ENCODE measurements at places on chromosomes 1 and 21.

- peak; percentile 36 for DNase-seq
Observed at GRCh38 chr1:12386130-12386529, 156.3 kb downstream of the VPS13D start.

DNA sequence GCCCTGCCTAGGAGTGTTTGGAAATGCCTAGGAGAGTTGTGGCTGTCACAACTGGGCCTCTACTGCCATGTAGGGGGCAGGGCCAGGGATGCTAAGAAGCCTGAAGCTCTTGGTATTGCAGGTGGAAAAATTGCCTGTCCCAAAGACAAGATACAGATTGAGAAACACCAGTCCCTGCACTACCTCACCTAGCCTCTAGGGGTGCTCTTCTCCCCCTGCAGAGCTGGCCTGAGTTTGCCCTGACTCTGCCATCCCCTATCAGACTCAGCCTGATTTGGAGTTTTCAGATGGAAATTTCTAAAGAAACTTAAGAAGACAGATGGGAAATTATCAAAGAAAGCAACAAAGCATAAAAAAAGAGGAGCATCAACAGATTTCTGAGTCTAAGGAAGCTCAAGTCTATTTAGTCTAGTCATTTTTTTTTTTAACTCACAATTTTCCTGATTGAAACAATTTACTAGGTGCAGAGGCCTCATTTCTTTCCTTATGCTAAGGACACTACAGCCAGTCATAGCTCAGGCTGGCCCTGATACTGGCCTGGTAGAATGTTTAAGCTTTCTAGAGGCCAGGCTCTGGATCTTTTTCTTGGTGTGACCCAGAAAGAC lies 61.4 kb upstream of the LRRN2 start:
- DNase-seq: peak; percentile 69

- DNase-seq: no peak
Observed at GRCh38 chr1:73765551-73766233, 432.3 kb downstream of the LRRIQ3 start.

- no peak for DNase-seq
Observed at GRCh38 chr1:109751531-109752260, 10.9 kb upstream of the GSTM3 start.

DNA sequence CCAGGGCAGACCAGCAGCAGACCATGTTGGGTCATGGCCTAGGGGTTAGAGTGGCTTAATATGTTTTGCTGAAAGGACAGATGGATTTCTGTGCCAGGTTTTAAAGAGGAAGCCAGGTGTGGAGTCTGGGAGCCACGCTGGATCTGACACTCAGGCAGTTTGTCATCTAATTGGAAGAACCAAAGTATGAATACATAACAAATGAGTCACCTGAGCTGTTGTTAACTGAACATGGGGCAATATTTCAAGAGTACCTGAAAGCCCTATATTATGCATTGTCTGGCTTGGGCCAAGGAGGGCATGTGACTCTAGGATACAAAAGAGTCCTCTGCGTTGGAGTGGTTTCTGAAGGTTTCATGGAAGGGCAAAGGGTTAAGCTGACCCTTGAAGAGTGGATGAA lies 70.6 kb downstream of the LMO4 start:
- DNase-seq: no peak

- no peak for DNase-seq
Observed at GRCh38 chr1:61130338-61131000, 48.1 kb downstream of the NFIA start.

GRCh38 chr1:110364221-110364620 lies 25.0 kb downstream of the RBM15 start:
- DNase-seq: no peak

DNA sequence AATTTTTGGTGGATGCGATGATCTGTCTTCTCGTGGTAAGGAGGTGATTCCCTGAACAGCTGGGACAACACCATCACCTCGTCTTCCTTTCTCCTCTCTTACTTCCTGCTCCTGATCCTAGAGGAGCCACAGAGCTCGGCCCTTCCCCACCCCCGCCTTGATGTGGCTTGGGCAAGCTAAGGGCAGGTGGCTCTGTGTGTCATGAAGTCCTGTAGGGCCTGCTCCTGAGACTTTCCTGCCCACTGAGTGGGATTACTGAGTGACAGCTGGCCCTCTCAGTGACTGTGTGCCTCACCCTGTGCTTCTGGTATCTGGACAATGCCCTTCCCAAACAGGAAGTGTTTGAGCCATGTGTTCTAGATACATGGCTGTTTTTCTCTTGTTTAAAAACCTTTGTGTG lies 153.0 kb downstream of the KCNJ6 start:
- DNase-seq: no peak

DNA sequence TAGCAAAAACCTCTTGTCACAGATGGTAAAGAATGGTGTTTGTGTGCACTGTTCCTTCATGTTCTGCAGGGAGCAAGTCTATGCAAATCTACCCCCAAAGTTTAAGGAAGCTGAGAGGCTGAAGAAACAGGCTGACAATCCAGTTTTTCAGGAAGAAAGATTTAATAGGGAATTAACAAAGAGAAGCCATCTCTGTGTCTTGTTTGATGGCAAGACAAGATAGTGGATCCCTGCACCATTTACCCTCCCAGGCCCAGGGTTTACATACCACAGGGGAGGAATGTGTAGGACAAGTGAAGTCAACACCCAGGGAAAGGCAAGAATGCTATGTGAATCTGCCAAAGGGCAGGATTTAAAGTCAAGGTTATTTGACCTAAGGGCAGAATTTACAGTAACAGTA lies 48.1 kb upstream of the FNBP1L start:
- no peak for DNase-seq

- DNase-seq: no peak
Observed at GRCh38 chr1:21001042-21001441, 175.7 kb downstream of the EIF4G3 start.

DNA sequence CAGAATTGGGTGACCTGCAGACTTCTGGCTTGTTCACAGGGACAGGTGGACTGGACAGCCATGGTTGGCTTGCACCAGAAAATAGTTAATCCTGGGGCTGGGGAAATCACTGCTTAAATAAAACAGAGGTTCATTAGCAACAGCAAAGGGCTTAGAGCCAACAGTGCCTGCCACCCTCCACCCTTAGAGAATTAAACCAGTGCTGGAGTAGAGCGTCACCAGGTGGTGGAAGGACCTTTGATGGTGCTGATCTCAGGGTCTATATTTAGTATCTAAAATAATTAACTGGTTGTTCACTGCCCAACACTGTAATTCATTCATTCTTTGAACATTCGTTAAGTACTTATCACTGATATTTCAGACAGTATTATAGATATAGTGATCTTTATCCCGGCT lies 34.7 kb upstream of the PDE9A start:
- DNase-seq: no peak

GRCh38 chr1:9792156-9793042 lies 31.4 kb downstream of the CLSTN1 start:
- DNase-seq: peak; percentile 48

GRCh38 chr1:29629814-29630516 lies 393.6 kb downstream of the PTPRU start:
- DNase-seq: no peak

DNA sequence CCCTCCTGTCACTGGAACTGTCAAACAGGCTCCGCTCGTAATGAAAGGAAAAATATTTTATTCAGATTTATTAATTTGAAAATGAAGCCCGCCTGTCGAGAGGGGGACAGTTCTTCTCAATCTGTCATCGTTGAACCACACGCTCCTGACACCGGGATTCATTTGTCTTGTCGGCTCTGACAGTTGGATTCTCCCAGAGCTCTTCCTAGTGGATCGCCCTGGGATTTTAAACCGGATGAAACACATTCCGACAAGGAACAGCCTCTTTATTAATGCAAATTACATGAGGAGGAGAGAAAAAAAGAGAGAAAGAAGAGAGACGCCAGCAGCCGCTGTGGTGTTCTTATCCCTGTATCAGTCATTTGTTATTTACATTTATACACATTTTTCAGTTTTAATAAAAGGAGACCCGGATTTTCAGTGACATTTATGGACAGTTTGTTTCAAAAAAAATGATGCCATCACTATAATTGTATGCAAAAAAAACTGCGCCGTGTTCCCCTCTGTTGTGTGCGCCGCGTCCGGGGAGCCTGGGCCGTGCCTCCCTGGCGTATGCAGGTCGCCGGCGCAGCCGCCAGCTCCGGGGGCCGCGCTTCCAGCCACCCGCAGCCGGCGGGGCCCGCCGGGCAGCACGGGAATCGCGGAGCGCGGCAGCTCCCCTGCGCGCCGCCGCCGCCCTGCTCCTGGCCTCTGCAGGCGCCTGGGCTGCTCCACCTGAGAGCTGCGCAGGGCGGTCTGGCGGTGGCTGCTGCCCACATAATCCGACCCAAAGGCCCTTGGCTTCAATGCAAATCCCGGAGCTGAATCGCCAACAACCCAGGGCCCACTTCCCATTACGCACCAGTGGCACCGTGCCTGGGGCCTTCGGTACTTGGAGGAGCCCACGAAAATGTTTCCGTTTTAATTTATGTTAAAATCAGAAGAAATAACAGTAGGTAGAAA lies 237.9 kb upstream of the PBX1 start:
- DNase-seq: peak; percentile 24

- no peak for DNase-seq
Observed at GRCh38 chr1:161379071-161379470, 11.4 kb upstream of the CFAP126 start.

GRCh38 chr1:18631496-18632217 lies 1.0 kb downstream of the PAX7 start:
- no peak for DNase-seq

GRCh38 chr1:159993911-159994310 lies 37.9 kb downstream of the PIGM start:
- no peak for DNase-seq

- no peak for DNase-seq
Observed at GRCh38 chr1:43004587-43005459, 46.2 kb upstream of the SLC2A1 start.

GRCh38 chr1:206032380-206033140 lies 8.9 kb upstream of the CTSE start:
- peak; percentile 38 for DNase-seq

DNA sequence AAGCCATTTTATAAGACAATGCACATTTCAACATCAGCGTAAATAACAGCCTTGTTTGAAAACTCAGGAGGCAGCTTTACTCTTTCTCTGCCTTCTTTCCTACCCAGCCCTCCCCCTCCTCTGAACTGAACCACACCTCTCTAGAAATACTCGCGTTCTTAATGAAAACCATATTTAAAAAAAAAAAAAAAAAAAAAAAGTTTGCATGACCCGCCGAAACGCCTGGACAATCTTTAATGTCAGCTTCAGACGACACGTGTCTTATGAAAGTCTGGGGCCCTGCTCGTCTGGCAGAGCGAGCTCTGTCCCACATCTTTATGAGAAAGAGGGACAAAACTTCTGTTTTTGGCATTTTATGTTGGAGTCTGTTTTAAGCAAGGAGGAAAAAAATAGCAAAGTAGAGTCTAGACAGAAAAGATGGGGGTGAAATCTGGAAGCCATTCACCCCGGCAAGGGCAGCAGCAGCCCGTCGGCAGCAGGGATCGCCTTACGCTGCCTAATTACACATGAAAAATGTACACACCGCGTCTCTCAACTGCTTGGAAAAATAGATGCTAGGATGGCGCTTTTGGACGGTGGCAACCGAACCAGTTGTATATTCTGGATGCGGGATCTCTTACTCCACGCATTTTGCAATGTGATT lies 130.4 kb upstream of the ETS2 start:
- DNase-seq: no peak

DNA sequence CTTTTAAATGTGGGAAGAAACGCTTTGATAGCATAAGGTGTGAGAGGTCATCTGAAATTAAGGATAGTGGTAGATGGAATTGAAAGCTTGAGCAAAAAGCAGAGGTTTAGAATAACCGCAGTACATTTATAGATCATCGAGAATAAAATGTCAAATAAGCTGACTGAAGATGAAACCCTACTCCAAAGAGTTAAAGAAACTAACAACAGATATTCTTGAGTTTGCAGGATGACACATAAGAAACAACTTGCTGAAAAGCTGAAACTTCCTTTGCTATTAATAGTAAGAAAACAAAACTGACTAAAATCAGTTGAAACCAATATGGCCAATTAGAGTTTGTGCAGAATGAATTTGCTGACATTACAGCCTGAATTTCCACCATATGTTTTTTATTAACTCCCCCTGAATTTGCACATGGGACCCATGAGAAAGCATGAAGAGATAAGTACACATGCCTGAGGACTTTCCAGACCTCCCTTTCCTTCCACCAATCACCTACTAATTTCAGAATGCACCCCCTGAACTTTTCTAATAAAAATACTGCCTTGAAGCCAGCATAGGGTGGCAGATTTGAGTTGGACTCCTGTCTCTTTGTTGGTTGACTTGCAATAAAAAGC lies 1.7 kb upstream of the C1orf185 start:
- DNase-seq: no peak

- no peak for DNase-seq
Observed at GRCh38 chr1:147052677-147053076, 114.6 kb downstream of the NBPF12 start.

GRCh38 chr1:25621876-25622275 lies 5.3 kb downstream of the MAN1C1 start:
- DNase-seq: no peak

GRCh38 chr1:201264554-201264953 lies 18.8 kb upstream of the PKP1 start:
- DNase-seq: no peak

DNA sequence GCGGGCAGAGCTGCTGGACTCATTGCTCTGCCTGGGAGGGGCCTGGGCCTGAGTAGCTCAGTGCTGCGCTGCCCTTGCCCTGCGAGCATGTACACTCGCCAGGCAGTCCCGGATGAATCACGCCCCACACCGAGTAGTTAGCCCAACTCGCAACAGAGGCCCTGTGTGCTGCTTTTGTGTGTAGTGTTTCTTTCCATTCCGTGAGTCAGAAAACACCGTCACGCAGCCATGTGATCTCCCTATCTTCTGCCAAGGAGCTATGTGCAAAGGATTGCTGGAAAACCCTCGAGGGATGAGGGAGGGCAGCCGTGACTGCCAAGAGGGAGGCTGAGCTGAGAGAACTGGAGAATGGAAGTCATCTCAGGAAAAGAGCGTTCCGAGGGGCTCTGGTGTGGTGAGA lies 37.3 kb downstream of the NENF start:
- DNase-seq: peak; percentile 98

DNA sequence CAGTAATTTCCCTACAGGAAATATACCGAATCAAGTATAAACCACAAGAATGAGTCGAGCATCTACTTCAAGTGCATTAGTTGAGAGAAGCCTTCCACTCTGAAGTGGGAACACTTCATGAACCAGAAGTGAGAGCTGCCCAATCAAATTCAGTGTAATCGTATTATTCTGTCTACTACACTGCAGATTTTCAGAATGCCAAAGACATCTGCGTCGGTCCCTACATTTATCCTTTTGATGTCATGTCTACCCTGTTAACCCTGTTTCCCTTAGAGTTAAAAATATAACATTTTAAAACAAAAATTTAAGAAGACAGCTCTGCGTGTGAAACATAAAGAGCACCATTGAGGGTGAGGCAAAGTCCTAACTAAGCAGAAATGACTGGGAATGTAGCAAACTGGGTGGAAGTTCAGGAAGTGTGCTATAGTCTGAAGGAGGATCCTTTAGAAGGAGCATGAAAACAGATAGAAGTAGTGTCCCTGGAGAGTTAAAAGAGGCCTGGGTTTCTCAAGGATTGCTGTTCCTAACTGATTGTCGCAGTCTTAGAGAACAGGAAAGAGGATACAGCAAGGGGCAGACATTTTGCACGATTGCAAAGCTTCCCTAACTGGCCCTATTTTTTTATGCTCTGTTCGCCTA lies 291.2 kb downstream of the PTPRC start:
- peak; percentile 69 for DNase-seq

GRCh38 chr1:36359911-36360550 lies 25.7 kb downstream of the STK40 start:
- peak; percentile 38 for DNase-seq
